ENCODE measurements at places on chromosomes 5 and 9.

- no peak for DNase-seq
Measured at GRCh38 chr5:55108661-55109060, 6.2 kb downstream of the GZMA start.

DNA sequence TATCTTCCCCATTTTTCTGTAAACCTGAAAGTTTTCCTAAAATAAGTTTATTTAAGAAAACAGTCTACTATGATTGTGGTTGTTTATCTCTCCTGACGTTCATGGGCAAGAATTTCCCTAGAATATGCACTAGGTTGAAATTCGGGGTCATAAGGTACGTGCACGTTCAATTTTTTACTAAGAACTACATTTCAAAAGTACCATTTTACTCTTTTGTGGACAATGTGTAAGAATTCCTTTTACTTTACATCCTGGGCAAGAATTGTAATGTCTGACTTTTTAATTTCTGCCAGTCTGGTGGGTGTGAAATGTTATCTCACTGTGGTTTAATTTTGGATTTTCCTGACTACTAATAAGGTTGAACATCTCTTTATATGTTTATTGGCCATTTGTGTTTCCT lies 12.4 kb downstream of the IL5 start:
- no peak for DNase-seq

GRCh38 chr5:159189310-159189709 lies 20.0 kb downstream of the RNF145 start:
- DNase-seq = no peak

DNA sequence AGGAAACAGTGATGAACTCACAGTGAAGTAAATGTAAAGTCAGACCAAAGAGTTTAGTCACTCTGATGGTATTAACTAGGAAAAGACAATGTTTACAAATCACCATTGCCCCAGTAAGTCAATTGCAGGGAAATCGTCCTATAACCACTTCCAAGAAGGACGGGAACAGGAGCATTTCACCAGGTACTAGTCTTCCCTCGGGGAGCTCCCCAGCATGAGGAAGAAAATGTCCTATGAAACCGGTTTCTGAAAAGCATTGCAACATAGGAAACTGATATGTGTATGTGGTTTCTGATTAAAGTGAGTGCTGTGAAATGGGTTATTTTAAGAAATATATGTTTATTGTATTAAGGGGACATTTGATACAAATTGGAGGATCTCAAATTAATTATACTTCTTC lies 626.7 kb upstream of the ADAMTS16 start:
- DNase-seq = no peak

- DNase-seq = no peak
Measured at GRCh38 chr5:159377653-159378052, 47.4 kb upstream of the IL12B start.

DNA sequence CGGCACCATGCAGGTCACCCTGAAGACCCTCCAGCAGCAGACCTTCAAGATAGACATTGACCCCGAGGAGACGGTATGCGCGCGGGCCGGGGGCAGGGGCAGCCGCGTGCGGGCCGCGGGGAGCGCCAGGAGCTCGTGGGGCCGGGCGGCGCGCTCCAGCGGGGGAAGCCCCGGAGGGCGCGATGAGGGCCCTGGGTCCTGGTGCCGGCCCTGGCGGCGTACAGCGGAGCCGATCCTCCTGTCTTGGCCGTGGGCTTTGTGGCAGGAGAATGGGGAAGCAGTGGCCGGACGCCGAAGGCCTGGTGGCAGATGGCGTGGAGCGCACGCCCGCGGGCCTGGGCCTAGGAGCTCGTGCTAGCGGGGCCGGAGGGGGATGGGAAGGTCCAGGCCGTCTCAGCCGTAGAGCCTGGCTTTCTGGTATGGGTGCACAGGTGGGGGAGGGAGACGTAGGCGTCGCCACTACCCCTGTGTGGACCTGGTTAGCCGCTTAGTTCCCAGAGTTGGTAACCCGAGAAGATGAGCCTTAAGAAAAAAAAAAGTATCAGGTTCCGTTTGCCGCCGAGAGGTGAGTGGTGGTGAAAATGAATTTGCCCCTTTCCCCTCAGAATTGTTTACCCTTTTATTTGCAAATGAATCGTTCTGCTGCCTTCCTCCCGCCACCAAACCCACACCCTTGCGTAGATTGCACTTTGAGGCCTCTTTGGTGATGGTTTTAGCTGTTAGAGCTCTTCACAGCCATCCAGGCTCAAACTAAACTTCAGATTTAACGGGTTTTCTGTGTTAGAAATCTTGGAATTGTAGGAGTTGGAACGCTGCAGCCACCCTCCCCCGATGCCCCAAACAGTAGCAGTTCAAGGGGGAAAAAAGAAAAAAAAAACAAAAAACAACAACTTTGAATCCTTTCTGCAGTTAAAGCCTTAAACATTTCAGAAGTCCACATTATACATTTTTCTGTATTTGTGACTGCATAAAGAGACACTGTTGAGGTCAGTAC lies 841 bp downstream of the RAD23B start:
- DNase-seq = peak; percentile 79

GRCh38 chr5:78717674-78718584 lies 69.4 kb upstream of the LHFPL2 start:
- no peak for DNase-seq

GRCh38 chr5:123265551-123265950 lies 157.7 kb downstream of the CEP120 start:
- no peak for DNase-seq

GRCh38 chr9:130120299-130120587 lies 52.0 kb upstream of the NCS1 start:
- DNase-seq = no peak

GRCh38 chr9:68416936-68417564 lies 60.6 kb downstream of the PGM5 start:
- DNase-seq = peak; percentile 22

DNA sequence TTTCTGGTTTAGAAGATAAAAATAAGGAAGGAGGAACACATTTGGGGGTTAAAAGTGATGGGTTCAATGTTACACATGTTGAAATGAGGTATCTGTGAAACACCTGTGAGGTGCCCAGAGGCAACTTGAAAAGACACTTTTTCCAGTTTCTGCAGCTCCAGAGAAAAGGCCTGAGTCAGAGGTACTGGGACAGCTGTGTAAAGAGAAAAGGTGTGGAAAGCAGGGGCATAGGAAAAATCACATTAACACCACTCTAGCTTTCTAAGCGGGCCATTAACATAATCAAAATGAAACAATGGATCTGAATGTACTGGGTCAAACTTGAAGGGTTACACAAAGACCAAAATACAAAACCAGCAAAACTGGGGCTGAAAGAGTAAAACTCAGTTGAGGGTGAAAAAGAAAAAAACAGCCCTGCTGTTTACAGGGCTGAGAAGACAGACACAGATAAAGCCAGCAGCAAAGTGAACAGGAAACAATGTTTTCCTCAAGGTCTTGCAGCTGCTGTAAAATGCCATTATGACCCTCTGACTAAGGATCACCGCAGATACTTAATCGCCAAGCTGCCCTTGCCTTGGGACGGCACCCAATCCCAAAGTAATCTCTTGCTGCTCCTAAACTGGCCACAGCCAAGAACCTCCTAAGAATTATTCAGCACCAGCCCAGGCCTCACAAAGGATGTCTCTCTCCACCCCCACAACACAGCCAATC lies 104.7 kb downstream of the DROSHA start:
- DNase-seq = no peak

DNA sequence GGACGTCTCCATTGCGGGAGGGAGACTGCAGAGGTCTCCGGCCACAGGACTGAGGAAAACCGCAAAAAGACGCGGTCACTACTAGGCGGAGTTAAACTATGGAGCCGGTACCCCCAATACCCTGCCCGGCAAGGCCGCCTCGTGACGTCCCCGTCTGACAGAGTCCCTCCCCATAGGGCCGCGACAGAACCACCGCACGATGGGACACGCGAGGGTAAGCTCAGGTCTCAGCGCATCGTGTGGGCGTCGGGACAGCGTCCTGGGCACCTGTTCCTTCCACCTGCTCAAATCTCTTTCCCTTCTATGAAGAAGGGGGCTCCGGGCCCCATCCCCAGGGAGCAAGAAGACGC lies 35.2 kb upstream of the GLDC start:
- no peak for DNase-seq

DNA sequence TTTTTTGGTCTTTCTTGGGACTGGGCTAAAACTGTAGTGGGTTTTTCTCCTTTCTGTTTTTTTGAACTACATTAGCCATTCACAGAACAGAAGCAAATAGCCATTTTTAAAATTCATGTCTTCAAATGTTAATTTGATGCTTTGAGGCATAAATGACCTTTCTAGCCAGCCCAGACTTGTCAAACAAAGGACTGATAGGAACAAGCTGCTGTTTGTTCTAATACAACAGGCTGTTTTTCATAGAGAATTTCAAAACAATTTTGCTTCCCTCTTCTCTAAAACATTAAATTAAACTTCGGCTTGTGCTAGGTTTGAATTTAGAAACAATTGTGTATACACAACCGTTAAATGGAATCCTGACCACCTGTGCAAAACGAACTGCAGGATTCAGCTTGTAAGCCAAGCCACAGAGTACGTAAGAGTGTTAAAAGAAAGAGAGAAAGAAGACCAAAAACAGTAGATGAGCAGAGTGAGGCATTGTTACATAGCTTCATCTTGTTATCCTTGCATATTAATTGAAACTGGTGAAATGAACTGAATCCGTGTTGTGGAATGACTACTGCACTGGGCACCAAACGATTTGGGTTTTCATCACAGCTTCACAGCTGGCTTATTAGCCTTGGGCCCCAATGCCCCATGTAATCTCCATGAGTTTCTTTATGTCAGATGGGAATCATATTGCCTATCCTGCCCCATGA lies 100.0 kb downstream of the ZSWIM6 start:
- DNase-seq = no peak
